ENCODE measurements at places on chromosomes 6 and 20.

- no peak for DNase-seq
- no peak overlapping the region for H3K4me3 ChIP-seq
- no peak overlapping the region for H3K27ac ChIP-seq
- H3K4me1 ChIP-seq, result no peaks in the 10 kb centered on the region
- H3K36me3 ChIP-seq, result no peaks in the 10 kb centered on the region
- no peaks in the 10 kb centered on the region for H3K27me3 ChIP-seq
Measured at GRCh38 chr20:25744261-25744660, 47.6 kb upstream of the ZNF337 start.

- no peaks in the 10 kb centered on the region for H3K27me3 ChIP-seq
- H3K27ac ChIP-seq, result no peak overlapping the region
- no peaks in the 10 kb centered on the region for H3K36me3 ChIP-seq
Measured at GRCh38 chr6:107845777-107846176, 21.7 kb upstream of the SCML4 start.

GRCh38 chr20:47136782-47137181 is 219.7 kb downstream of the ZMYND8 start:
- no peaks in the 10 kb centered on the region for H3K27me3 ChIP-seq
- H3K4me1 ChIP-seq, result no peaks in the 10 kb centered on the region

DNA sequence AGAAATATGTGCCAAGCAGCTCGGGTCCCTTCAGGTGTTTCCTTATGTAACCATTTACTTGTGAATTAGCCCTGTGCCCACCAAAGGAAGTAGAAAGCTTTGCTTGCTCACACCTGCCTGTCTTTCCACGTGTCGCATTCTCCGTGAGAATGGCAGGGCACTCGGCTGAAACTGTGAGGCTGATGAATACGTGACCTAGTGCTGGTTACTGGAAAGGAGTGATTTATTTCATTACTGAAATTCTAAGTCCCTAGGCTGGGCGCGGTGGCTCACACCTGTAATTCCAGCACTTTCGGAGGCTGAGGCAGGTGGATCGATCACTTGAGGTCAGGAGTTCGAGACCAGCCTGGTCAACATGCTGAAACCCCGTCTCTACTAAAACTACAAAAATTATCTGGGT is 45.9 kb upstream of the TULP1 start:
- no peak for DNase-seq
- H3K27ac ChIP-seq, result no peak overlapping the region
- H3K27me3 ChIP-seq, result no peaks in the 10 kb centered on the region
- no peaks in the 10 kb centered on the region for H3K36me3 ChIP-seq

- H3K4me1 ChIP-seq, result no peaks in the 10 kb centered on the region
- H3K27me3 ChIP-seq, result no peaks in the 10 kb centered on the region
- H3K36me3 ChIP-seq, result no peaks in the 10 kb centered on the region
- no peak overlapping the region for H3K27ac ChIP-seq
- no peak overlapping the region for H3K4me3 ChIP-seq
Measured at GRCh38 chr6:24060982-24061754, 64.8 kb upstream of the NRSN1 start.

DNA sequence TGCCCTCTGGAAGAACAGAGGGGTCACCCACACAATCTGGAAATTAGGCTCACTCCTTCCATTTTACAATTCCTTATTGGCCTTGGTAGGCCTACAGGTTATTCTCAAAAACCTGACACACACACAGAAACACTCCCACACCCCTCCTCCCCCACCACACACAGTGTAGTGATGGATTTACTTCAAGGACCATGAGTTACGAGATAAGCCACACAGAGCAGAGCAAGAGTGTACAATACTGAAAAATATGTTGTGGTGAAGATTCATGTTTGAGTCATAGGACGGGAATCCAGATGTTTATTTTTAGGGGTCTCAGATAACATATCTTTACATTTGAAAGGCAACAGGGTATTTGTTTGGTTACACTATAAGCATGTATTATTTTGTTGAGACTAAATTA is 291.9 kb downstream of the PLCB1 start:
- H3K27ac ChIP-seq, result no peak overlapping the region
- no peaks in the 10 kb centered on the region for H3K27me3 ChIP-seq
- DNase-seq, result no peak
- H3K4me1 ChIP-seq, result no peaks in the 10 kb centered on the region
- no peak overlapping the region for H3K4me3 ChIP-seq

- no peaks in the 10 kb centered on the region for H3K27me3 ChIP-seq
- no peak overlapping the region for H3K27ac ChIP-seq
- no peaks in the 10 kb centered on the region for H3K36me3 ChIP-seq
- H3K4me1 ChIP-seq, result no peaks in the 10 kb centered on the region
Measured at GRCh38 chr6:24744911-24745310, 26.0 kb upstream of the C6orf62 start.

- H3K27me3 ChIP-seq, result no peaks in the 10 kb centered on the region
- no peak for DNase-seq
- H3K4me1 ChIP-seq, result no peaks in the 10 kb centered on the region
- H3K27ac ChIP-seq, result no peak overlapping the region
- no peaks in the 10 kb centered on the region for H3K36me3 ChIP-seq
Measured at GRCh38 chr20:15708984-15709598, 864.2 kb downstream of the KIF16B start.

- H3K4me3 ChIP-seq, result no peak overlapping the region
- H3K27me3 ChIP-seq, result no peaks in the 10 kb centered on the region
- H3K36me3 ChIP-seq, result no peaks in the 10 kb centered on the region
- no peak for DNase-seq
Measured at GRCh38 chr6:118780668-118781067, 113.3 kb upstream of the ASF1A start.

DNA sequence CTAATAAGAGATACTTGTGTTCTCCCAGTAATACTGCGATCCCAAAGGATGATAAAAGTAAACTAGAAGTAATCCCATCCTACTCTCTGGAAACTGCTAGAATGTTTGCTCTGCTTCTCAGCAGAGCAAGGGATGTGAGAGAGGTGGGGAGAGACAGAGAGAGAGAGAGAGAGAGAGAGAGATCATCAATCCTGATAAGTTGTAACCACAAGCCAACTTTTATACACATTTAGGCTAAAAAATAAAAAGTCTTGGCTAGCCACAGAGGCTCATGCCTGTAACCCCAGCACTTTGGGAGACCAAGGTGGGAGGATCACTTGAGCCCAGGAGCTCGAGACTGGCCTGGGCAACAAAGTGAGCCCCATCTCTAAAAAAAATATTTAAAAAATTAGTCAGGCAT is 16.0 kb upstream of the TRIM38 start:
- H3K4me1 ChIP-seq, result no peaks in the 10 kb centered on the region
- H3K27me3 ChIP-seq, result no peaks in the 10 kb centered on the region
- no peaks in the 10 kb centered on the region for H3K36me3 ChIP-seq
- no peak overlapping the region for H3K27ac ChIP-seq
- H3K4me3 ChIP-seq, result no peak overlapping the region
- DNase-seq, result no peak

DNA sequence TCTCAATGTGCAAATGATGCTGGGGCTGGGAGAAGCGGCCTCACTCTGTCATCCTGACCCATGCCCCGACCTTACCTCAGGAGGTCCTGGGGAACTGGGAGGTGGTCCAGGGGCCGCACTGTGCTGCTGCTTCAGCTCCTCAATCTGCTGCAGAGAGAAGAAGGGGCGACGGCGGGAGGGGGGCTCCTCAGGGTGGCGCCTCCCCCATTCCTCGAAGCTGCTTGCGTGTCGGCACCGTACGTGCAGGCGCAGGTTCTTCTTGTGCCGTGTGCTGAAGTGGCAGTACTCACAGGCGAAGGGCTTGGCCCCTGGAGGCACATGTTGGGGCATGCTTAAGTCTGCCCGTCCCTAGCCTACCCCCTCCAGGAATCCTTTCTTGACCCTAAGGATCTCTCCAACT is 12.9 kb downstream of the ZNF335 start:
- H3K4me3 ChIP-seq, result no peak overlapping the region
- H3K4me1 ChIP-seq, result no peaks in the 10 kb centered on the region
- no peaks in the 10 kb centered on the region for H3K27me3 ChIP-seq
- peaks cover 17% of the 10 kb centered on the region for H3K36me3 ChIP-seq

- no peak for DNase-seq
- no peak overlapping the region for H3K4me3 ChIP-seq
Measured at GRCh38 chr20:37319151-37319671, 26.7 kb upstream of the SRC start.

DNA sequence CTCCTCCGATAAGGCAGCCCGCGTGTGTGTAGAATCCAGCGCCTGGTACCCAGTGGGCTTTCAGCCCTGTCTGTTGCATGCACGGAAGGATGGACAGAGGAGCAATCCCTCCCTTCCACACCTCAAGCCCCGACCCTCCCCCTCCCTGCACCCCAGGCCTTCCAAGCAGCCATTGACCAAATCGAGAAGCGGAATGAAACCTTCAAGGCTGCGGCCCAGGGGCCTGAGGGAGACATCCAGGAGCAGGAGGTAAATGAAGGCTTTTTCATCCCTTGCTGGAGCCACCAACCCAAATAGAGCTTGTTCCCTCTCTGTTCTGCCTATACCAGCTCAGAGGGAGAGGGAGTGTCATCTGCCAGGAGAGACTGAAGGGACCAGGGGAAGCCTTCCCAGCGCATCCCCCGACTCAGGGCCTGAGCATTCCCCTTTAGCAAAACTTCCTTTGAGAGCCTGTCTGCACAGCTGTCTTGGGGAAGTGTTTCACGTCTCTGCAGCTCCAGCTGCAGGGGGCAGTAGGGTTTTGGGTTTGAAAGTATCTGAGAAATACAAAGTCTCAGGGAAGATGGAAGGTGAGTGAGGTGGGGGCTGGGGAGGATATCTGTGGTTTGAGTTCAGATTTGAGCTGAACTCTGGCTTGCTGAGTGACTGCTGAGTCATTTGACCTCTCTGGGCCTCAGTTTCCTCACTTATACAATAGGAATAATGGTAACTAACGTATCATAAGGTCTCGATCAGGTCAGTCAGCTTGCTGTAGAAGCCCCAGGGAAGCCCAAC is 16.1 kb downstream of the FGD2 start:
- H3K27me3 ChIP-seq, result no peaks in the 10 kb centered on the region
- no peak overlapping the region for H3K4me3 ChIP-seq
- H3K36me3 ChIP-seq, result no peaks in the 10 kb centered on the region
- H3K27ac ChIP-seq, result no peak overlapping the region
- peaks cover 3% of the 10 kb centered on the region for H3K4me1 ChIP-seq
- DNase-seq, result no peak

DNA sequence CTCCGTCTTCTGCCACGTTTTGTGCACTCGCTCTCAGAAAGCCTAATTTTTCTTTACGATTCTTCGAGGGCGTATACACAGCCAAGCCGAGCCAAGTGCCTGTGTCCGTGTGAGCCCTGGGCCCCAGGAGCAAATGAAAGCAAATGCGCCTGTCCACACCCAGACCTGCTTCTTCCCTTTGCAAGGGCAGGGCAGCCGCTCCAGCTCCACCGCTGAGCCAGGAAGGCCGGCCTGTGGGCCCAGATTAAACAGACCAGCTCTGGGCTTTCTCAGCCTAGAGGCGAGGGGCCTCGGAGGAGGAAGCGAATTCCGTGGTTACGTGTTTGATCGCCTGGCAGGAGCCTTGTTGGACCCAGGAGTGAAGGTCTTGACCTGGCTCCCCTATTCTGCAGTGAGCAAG is 184.6 kb downstream of the SMOC2 start:
- H3K4me3 ChIP-seq, result no peak overlapping the region
- no peak for DNase-seq
- no peaks in the 10 kb centered on the region for H3K36me3 ChIP-seq
- H3K27ac ChIP-seq, result no peak overlapping the region

DNA sequence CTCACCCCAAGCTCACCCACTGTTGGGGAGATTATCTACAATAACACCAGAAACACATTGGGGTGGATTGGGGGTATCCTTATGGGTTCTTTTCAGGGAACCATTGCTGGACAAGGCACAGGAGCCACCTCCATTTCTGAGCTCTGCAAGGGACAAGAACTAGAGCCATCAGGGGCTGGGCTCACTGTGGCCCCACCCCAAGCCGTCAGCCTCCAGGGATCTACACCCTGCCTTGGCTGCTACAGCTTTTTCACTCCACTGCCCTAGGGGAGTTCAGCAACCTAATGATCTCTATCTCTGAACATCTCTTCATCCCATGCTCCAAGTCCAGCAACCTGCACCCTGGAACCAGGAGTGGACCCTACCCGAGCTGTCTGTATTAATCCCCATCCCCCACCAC is 21.2 kb downstream of the MAVS start:
- no peaks in the 10 kb centered on the region for H3K4me1 ChIP-seq
- no peak overlapping the region for H3K4me3 ChIP-seq

DNA sequence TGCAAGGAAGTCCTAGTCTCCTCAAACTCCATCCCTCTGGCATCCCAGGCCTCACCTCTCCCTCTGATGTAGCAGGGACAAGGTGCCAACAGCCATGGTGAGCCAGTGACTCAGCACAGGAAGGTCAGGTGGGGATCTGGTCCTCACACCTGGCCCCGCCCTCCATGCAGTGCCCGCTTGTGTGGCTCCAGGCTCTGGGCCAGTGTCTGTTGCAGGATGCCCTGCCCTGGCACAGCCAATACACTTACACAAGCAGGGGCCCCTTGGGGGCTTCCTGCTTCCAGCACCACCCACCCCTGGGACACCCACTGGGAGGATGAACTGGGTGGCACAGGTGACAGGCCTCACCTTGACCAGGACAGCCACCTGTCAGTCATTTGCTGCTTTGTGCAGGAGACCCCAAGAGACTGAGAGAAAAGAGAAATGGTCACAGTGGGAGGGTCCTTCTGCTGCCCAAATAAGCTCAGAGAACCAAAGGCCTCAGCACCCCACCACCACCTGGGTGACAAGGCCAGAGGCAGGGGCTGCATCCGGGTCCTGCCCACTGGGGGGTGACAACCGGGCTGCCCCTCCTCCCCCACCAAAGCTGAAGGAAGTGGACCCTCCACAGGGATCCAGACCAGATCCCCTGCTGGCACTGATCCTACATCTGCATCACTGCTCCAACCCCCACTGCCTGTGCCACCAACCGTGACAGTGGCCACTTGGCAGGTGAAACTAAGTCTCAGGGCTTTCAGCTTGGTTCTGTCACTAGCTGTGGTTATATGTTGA is 658.8 kb upstream of the DEFB115 start:
- H3K36me3 ChIP-seq, result no peaks in the 10 kb centered on the region
- no peak for DNase-seq
- H3K4me3 ChIP-seq, result no peak overlapping the region
- H3K27ac ChIP-seq, result no peak overlapping the region

- no peak for DNase-seq
- H3K4me3 ChIP-seq, result no peak overlapping the region
- H3K36me3 ChIP-seq, result no peaks in the 10 kb centered on the region
- peaks cover 4% of the 10 kb centered on the region for H3K27me3 ChIP-seq
- no peak overlapping the region for H3K27ac ChIP-seq
Measured at GRCh38 chr6:958488-958887, 265.5 kb upstream of the EXOC2 start.
